Right lung (tissue), 10 donors: ENCODE measurements at places on chromosomes 3 and 15.
A peak's percentile ranks its signal among the peaks of the same experiment; 100 is the strongest.

GRCh38 chr3:131053043-131053859 lies 26.6 kb downstream of the NEK11 start:
- no peak for DNase-seq

GRCh38 chr3:65995030-65995429 lies 43.7 kb downstream of the MAGI1 start:
- no peak for DNase-seq

GRCh38 chr15:64092075-64092820 lies 1.4 kb downstream of the CIAO2A start:
- no peak for DNase-seq

DNA sequence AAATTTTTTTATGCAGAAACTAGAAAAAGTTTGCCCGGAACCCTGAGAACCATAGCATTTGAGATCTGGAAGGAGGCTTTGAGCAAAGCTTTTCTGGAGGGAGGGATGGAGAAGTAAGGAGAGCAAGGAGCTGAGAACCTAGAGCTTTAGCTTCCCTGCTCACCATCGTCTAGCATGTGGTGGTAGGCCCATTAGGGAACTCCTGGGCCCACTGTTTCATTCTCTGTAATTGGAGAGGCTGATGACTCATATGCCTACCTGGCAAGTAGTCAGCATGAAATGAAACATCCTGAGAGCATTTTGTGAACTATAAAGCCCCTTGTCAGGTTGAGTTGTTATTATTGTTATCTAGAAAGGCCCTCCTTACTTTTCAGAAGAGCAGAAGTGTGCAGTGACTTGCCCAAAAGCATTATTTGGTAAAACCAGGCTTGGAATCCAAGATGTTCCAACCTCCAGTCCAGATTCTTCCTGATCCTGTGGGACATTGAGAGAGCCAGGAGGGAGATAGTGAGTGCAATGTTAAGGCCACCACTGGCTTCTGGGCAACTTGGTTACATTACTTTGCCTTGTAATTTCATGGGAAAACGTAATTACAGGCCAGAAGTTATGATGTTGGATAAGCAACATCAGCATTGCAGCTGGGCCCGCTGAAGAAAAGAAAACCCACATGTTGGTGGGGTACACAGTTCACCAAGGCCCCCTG lies 104.5 kb upstream of the BFSP2 start:
- no peak for DNase-seq

DNA sequence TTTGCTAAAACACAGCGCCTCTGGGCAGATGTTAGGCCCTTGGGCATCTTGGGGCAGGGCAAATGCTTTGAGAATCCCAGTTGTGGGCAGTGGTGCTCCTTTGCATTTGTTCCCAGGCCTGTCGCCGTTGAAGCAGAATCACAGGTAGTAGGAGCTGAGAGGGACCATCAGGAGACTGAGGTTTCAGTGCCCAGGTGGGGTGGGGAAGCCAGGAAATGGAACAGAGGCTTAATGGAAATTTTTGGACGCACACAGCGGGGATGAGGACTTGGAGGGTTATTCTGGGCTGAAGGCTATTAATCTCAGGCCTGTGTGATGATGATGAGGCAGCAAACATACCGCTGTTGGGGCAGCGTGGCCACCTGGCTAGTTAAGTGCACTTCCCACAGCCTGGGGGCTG lies 99.5 kb downstream of the SV2B start:
- DNase-seq = no peak

GRCh38 chr3:39187372-39188155 lies 4.8 kb downstream of the XIRP1 start:
- DNase-seq = no peak

- no peak for DNase-seq
Measured at GRCh38 chr3:38725726-38726419, 76.4 kb upstream of the SCN5A start.

GRCh38 chr15:40063563-40064011 lies 24.6 kb upstream of the SRP14 start:
- no peak for DNase-seq

GRCh38 chr3:5441401-5441800 lies 253.9 kb downstream of the EDEM1 start:
- no peak for DNase-seq

GRCh38 chr15:86620641-86621349 lies 541.1 kb downstream of the AGBL1 start:
- no peak for DNase-seq

DNA sequence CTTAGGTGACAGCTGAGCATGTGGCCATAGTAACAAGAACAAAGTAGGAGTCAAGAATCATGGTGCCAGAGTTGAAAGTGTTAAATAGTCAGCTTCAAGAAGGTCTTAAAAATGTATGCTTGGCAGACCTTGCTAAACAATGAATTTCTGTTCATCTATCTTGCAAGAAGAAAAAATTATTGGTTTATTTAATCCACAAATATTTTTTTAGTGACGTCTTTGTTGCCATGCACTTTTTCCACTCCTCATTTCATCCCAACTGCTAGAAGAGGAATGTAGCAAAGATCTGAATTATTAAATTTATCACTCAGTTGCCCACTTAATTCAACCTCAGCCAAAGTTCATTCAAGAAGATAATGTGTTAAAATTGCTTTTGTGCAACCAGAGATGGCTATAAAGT lies 3.2 kb upstream of the SLC4A7 start:
- DNase-seq = no peak

GRCh38 chr3:66483409-66483906 lies 17.4 kb downstream of the LRIG1 start:
- DNase-seq = no peak

- DNase-seq = no peak
Measured at GRCh38 chr3:184783319-184783718, 28.6 kb upstream of the VPS8 start.

GRCh38 chr3:152094406-152094805 lies 174.3 kb upstream of the MBNL1 start:
- no peak for DNase-seq

DNA sequence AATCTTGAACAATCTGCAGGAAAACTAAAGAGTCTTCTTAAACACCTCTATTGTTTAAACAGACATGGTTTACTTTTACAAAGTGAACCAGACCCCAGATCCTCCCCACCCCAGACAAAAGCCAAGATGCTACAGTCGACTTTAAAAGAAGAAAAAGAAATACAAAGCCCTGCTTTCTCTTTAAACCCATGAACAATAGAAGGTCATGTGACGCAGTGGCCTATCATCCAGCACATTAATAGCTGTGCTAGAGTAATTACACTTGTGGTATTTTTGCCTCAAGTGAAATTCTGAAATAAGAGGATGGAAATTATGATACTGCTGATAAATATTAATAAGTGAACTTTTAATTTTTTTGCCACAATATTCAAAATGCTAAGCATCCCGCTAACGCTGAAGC lies 613.4 kb downstream of the FOXP1 start:
- no peak for DNase-seq

DNA sequence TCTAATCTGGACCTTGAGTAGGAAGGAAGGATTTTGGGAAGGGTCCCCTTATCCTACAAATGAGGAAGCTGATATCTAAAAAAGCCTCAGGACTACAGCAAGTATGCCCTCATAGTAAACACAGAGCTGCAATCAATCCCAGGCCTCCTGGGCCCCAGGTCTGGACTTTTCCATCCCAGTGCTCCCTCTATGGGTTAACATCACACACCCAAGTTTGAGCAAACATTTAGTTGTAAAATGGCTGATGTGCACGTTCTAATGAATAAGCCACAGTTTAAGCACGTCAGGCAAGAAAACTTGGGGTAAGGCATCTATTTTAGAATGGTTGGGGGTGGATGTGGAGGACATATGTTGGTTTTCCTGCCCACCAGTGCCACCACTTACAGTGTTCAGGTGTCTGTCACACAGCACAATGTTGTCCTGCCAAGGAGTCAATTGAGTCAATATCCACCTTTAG lies 44.3 kb upstream of the UBE2E1 start:
- DNase-seq = no peak

DNA sequence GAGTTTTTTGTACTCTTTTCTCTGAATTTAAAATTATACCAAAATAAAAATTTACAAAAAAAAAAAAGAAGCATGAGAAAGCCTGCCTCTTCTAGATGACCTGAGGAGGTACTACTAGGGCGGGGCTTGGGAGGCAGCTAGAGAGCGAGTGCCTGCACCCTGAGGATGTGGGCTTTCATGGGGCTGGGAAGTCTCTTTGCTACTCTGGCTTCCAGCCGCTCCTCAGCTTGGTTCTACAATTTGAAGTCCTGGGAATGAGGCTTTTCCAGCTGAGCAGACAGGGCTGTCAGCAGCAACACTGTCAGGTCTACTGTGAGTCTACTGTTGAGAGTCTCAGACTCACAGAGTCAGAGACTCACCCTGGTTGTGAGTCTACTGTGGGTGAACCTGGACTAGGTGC lies 8.2 kb upstream of the PSTPIP1 start:
- DNase-seq = no peak

- peak; percentile 38 for DNase-seq
Measured at GRCh38 chr3:134486577-134487041, 752 bp downstream of the CEP63 start.

DNA sequence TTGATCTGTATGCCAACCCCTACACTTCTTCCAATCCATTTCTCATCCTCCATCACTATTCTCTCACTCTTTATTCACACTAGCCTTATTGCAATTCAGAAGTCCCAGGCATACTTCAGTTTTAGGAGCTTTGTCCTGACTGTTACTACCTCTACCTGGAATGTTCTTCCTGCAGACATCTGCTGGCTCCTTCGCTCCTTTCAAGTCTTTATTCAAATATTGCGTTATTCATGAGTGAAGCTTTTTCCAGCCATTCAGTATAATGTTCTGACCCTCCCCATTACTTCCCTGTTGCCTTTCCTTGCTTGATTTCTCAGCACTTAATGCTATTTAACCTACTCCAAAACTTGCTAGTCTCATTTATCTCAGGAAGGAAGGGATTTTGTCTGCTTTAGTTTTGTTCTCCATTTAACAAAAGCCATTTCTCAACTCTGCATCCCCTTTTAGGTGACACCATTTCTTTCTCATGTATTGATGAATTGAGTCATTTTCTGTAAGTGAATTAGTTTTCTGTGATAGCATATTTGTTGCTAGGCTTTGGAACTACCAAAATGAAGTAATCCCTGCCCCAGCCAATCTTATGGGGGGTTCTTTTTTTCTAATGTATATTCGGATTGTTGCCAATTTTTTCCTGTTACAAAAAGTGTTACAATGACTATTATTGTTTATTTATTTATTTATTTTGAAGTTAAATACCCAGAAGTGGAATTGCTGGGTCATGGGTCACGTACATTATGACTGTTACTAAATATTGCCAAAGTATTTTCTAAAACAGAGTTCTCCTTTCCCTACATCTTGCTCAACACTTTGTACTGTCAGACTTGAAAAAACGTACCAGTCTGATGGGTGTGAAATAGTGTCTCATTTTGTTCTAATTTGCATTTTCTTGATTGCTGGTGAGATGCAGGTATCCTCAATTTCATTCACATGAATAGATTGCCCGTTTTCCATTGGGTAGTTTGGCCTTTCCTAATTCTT lies 9.4 kb downstream of the ATP11B start:
- DNase-seq = no peak

DNA sequence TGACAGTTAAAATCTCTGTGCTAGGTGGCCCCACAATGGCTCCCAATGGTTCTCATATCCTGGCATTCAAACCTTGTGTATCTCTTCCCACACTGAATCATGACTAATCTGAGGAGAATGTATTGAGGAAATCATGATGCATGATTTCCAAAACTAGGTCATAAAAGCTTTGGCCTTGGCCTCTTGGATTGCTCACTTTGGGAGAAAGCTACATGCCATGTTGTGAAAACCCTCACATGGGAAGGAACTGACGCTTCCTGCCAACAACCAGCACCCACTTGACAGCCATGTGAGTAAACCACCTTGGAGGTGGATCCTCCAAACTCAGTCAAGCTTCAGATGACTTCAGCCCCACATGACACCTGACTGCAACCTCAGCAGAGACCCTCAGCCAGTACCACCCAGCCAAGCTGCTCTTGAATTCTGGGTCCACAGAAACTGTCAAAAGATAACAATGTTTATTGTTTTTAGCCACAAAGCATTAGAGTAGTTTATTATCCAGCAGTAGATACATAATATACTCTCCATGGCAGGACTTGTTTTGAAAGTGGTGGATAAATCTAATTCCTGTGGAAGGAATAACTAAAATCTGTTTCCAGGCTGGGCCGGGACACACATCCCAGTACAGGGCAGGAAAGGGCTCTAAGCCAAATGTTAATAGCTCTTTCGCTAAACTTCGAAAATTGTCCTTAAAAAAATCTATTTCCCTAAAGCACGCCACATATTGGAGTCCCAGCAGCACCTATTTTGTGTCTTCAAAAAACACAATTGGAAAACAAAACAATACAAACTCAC lies 1.0 kb upstream of the ZNF620 start:
- no peak for DNase-seq

- no peak for DNase-seq
Measured at GRCh38 chr3:195773956-195774537, 37.7 kb downstream of the MUC4 start.
